Dorsolateral prefrontal cortex (tissue), 122 donors: ENCODE measurements at places on chromosomes 3 and 15.

DNA sequence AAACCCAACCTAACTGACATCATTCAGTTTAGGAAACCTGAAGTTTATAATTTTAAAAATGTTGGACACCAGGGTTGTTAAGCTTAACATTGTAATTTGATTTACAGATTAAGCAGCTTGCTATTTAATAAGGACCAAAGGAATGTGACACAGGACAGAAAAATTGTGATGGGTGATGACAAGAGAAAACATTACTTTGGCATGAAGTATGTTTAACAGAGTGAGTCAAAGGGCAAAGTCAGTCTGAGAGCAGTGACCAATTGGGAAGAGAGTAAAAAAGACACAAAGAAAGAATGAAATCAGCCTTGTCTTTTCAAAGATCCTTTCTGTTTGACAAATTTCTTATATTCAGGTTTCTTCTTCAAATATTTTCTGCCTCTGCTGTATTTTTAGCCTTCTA lies 1301.6 kb downstream of the SI start:
- DNase-seq, result no peak

DNA sequence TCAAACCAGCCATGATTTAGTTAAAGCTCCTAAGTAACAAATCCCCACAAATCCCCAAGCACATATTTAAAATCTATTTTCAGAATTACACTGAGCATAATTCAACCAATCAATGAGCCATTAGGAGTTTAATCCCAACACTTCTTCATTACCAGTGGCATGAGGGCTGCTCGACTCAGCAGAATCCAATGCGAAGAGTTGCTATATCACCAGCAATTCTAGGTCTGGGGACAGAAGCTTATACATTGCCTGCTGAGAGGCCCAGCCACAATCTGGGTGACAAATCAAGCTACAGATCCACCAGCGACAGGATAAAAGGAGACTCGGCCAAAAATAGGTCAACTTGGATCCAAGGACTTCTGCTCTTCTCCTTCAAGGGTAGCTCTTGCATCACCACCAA lies 238.8 kb downstream of the NTRK3 start:
- DNase-seq, result no peak

GRCh38 chr15:89367485-89368451 lies 33.1 kb upstream of the POLG start:
- DNase-seq, result peak; percentile 80

DNA sequence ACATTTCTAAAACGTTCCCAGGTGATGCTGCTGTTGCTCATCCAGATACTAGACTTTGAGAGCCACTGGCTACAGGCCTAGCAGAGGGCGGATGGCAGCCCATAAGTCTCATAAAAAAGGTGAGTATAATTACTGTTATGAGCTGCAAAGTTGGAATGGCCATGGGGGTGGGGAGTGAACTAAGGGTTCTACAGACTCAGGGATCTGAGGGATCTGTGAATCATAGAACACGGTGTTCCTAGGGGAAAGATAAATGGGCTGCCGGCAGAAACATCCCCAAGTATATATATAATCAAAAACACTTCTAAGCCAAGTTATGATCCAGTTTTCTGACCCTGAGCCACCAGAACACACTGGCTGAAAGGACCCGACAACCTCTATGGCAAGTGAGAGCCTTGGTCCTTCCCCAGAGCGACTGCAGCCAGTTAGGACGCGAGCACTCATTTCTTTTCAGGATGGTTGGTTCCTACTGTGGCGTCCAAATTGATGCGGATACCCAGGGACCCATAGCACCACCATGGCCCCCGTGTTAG lies 7.9 kb upstream of the SYNM start:
- DNase-seq, result no peak

- DNase-seq, result no peak
These were observed 31.6 kb upstream of the ABHD10 start for GRCh38 chr3:111947231-111947630.

DNA sequence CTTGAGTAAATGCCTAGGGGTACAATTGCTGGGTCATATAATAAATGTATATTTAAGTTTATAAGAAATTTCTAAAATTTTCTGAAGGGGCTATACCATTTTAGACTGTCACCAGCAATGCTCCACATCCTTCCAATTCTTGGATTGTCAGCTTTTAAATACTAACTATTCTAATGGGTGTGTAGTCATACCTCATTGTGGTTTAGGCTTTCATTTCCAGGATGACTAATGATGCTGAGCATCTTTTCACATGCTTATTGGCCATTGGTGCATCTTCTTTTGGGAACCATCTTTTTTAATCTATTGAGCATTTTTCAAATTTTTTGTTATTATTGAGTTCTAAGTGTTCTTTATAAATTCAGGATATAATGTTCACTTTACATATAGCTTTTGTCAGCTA lies 52.5 kb upstream of the CORO2B start:
- no peak for DNase-seq
